ENCODE measurements at places on chromosomes 6 and 20. TPM values are rescaled to one million over a fixed set of nuclear protein-coding genes. Genes with fewer than 3 reads are reported as not detected.

- H3K4me1 ChIP-seq, result no peaks in the 10 kb centered on the region
- no peak overlapping the region for H3K4me3 ChIP-seq
- DNase-seq, result no peak
- H3K27ac ChIP-seq, result no peak overlapping the region
These were observed 30.2 kb upstream of the LAMA4 start for GRCh38 chr6:112284603-112285002.

Gene REM1
- polyA plus RNA-seq, result 8.7 TPM

GRCh38 chr20:58753267-58753921, 60.8 kb downstream of the NPEPL1 start:
- no peak for DNase-seq
- no peaks in the 10 kb centered on the region for H3K4me1 ChIP-seq
- no peak overlapping the region for H3K27ac ChIP-seq
- peaks cover 20% of the 10 kb centered on the region for H3K27me3 ChIP-seq

Gene ANKEF1
- polyA plus RNA-seq, result 7.4 TPM

Gene XKR7
- polyA plus RNA-seq, result 0.07 TPM

- DNase-seq, result no peak
- H3K27me3 ChIP-seq, result no peaks in the 10 kb centered on the region
- no peak overlapping the region for H3K27ac ChIP-seq
- H3K4me3 ChIP-seq, result no peak overlapping the region
These were observed 49.7 kb downstream of the PTPRA start for GRCh38 chr20:2922957-2923356.

- H3K27ac ChIP-seq, result no peak overlapping the region
- H3K4me3 ChIP-seq, result no peak overlapping the region
- H3K27me3 ChIP-seq, result no peaks in the 10 kb centered on the region
- DNase-seq, result no peak
- H3K36me3 ChIP-seq, result no peaks in the 10 kb centered on the region
- no peaks in the 10 kb centered on the region for H3K4me1 ChIP-seq
These were observed 38.6 kb upstream of the SENP6 start for GRCh38 chr6:75563032-75563431.

GRCh38 chr6:156886409-156886808, 109.2 kb downstream of the ARID1B start:
- no peak overlapping the region for H3K4me3 ChIP-seq
- no peaks in the 10 kb centered on the region for H3K36me3 ChIP-seq
- H3K4me1 ChIP-seq, result peaks cover 14% of the 10 kb centered on the region
- H3K27ac ChIP-seq, result no peak overlapping the region

DNA sequence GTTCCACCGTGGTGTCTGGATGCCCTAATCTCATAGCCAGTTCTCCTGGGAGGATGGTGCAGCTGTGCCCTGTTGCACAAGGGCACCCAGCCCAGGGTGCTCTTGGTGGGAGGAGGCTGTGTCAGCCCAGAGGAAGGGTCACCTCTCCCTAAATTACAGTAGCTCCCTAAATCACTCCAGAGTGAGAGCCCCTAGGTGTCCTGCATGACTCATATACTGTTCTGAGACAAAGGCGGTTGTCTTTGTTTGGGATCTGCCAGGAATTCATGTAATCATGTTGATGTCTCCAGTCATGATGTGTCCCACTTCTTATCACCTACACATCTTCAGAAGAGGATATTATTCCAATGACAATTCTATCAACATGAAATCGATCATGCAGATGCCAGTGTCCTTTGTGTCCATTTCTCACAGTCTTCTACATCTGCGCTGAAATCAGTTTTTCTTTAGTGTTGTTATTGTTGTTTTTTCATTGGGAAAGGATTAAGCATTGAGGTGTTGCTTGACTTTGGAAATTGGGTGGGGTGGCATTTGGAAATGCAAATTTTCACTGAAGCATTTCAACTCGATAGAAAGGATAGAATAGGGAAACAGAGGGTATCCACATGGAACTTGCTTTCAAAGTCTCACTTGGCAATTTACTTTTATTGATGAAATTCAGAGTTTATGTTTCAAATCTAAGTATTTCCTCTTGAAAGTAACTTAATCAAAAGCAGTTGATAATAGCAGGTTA, 19.5 kb downstream of the PERP start:
- no peaks in the 10 kb centered on the region for H3K36me3 ChIP-seq
- no peak for DNase-seq
- H3K27ac ChIP-seq, result no peak overlapping the region
- no peak overlapping the region for H3K4me3 ChIP-seq
- no peaks in the 10 kb centered on the region for H3K4me1 ChIP-seq

DNA sequence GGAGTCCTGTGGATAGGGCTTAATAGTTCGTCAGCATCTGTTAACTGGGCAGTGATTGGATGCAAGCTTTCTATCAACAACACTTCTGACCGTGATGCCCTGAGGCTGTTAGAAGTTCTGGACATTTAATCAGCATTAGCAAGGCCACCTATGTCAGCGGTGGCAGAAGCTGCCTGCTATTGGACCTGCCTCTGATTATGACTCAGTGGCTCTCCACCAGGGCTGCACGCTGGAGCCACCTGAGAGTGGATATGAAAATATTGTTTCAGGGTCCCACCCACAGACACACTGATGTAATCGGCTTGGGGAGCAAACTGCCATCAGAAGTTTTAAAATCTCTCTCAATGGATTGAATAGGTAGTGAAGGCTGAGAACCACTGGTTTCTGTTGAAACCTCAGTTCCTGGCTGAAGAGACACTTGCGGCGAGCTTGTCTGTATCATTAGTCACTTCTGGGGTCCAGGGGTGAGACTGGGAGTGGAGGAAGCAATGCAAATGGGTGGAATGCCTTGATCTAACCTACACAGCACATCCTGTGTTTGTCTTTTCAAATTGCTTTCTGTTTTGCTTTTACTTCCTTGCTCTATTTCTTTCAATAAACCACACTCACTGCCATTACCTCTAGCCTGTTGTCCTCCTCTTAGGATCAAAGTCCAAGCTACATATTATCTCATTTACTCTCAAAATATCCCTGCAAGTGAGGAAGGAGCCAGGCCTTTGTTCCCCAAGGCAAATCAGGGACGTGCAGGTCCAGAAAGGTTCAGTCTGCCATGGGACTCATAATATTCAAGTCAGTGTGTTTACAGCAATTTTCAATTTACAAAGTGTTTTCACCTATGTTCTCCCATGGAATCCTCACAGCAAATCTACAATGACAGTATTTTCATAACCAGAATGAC, 4.2 kb downstream of the CLIC5 start:
- peaks cover 11% of the 10 kb centered on the region for H3K27me3 ChIP-seq
- H3K27ac ChIP-seq, result peak overlapping the region; percentile 44
- no peaks in the 10 kb centered on the region for H3K36me3 ChIP-seq
- DNase-seq, result no peak

DNA sequence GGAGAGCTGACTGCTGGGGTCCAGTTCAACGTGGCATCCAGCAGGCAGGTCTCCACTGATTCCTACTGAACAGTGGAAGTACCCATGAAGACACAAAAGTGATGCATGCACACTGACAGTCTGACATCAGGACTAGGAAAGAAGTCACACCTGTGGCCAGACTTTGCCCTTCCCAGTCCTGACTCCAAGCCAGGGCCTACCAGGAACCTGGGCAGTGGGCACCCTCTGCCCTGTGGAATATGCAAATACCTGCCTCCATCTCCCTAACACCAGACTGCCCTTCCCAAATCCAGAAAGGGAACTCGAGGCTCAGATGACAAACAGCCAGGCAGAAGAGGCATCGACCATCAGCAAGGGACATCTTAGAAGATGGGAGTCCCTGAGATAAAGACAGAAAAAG, 50.9 kb downstream of the SLC23A2 start:
- no peaks in the 10 kb centered on the region for H3K27me3 ChIP-seq
- H3K36me3 ChIP-seq, result no peaks in the 10 kb centered on the region
- H3K4me1 ChIP-seq, result peaks cover 36% of the 10 kb centered on the region
- H3K27ac ChIP-seq, result peak overlapping the region; percentile 66

Gene PCK1
- polyA plus RNA-seq, result 0.32 TPM

Gene OR12D3
- polyA plus RNA-seq, result not detected

DNA sequence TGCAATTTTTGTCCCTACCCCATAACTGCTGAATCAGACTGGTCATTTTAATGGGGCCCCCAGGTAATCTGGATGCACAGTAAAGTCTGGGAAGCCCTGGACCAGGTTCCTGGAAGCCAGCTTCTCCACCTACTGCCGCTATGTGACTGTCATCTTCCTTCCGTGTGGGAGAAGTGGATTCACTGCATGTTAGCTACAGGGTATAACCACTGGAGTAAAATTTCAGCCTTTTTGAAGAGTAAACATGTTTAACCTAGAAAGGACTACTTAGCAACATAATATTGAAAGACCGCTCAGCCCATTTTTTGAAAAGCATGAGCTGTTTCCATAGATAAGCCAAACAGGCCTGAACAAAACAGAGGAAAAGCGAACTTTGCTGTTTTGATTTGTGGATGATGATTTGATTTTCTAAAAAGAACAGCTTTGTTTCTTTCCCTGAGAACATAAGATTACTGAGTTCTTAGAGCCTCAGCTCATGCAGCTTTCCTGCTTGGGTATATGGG, 208.1 kb downstream of the PLCB4 start:
- no peaks in the 10 kb centered on the region for H3K4me1 ChIP-seq
- no peak overlapping the region for H3K4me3 ChIP-seq
- H3K27ac ChIP-seq, result peak overlapping the region; percentile 16
- H3K27me3 ChIP-seq, result no peaks in the 10 kb centered on the region
- no peaks in the 10 kb centered on the region for H3K36me3 ChIP-seq
- DNase-seq, result peak; percentile 39

Gene FBXO5
- polyA plus RNA-seq, result 22.9 TPM

DNA sequence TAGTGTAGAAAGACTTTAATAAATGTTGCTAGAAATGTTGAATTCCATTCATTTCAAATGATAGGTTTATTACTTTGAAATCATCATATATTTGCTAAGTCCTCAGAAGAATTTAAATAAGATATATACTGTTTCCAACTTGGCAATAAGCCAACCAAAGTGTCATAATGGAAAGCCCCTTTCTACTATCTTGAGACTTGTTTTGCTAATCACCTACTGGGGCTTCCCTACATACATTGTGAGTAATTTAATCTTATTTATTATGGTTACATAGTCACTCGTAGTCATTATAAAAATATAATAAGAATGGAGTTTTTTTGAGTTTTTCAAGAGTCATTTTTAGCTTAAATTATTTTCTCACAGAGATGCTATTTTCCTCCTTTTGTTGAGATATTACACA, 20.7 kb downstream of the COL19A1 start:
- no peak overlapping the region for H3K4me3 ChIP-seq
- no peak overlapping the region for H3K27ac ChIP-seq
- no peak for DNase-seq
- H3K36me3 ChIP-seq, result no peaks in the 10 kb centered on the region
- no peaks in the 10 kb centered on the region for H3K27me3 ChIP-seq

Gene CALHM5
- polyA plus RNA-seq, result 5.9 TPM

Gene B3GAT2
- polyA plus RNA-seq, result 1.7 TPM

Gene RBM24
- polyA plus RNA-seq, result 5.0 TPM

- peaks cover 7% of the 10 kb centered on the region for H3K4me1 ChIP-seq
- no peak overlapping the region for H3K27ac ChIP-seq
- no peaks in the 10 kb centered on the region for H3K27me3 ChIP-seq
These were observed 44.2 kb downstream of the ZNF831 start for GRCh38 chr20:59207742-59208357.

Gene ZBTB9
- polyA plus RNA-seq, result 11.5 TPM

Gene ZNF391
- polyA plus RNA-seq, result 15.0 TPM

DNA sequence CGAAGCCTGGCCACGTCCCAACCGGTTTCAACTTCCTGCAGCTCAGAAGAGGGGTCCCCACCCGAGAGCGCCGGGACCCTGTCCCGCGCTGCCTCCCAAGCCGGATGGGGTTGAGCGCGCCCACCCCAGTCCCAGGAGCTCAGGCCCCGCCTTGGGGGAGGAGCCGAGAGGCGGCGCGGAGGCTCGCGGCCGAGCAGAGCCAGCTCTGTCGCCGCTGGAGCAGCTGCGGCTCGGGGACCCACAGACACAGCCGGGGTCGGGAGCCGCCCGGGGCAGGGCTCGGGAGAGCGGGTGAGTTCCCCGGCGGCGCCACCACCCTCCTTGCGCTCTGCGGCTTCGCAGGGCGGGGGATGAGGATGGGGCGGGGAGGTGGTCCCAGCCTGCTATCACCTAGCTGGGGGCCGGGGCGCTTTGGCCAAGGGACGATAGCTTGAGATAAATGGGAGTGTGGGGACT, at the start of gene PPP1R16B:
Gene PPP1R16B, plus strand, starts transcription at position 196 of the 456 bp plus-strand sequence. CDS start 30,229 bp downstream, outside the sequence.
- H3K27me3 ChIP-seq, result peaks cover 23% of the 10 kb centered on the region
- peak; percentile 87 for DNase-seq
- peak within 1 kb of the TSS; percentile 51 for H3K4me3 ChIP-seq
- no peaks in the 10 kb centered on the region for H3K36me3 ChIP-seq
- H3K27ac ChIP-seq, result peak within 1 kb of the TSS; percentile 69

DNA sequence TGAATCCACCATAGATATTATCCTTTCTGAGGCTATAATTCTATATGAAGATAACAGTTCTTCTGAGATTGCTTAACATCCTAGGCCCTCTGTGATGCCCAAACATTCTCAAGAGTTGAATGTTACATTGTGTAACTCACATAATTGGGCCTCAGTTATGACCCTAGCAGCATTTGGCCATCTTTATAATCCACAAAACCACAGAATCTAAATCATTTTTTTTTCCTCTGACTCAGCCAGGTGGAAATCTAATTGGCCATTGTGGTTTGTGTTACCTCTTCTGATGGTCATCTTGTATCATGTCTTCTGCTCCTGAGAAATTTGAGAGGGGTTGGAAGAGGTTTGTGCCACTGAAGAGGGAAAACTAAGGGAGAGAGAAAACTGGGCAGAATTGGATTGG, 99.5 kb downstream of the LINC00237 start:
- no peaks in the 10 kb centered on the region for H3K4me1 ChIP-seq
- DNase-seq, result no peak
- no peak overlapping the region for H3K27ac ChIP-seq
- no peaks in the 10 kb centered on the region for H3K27me3 ChIP-seq

Gene PPIL6
- polyA plus RNA-seq, result 15.1 TPM

DNA sequence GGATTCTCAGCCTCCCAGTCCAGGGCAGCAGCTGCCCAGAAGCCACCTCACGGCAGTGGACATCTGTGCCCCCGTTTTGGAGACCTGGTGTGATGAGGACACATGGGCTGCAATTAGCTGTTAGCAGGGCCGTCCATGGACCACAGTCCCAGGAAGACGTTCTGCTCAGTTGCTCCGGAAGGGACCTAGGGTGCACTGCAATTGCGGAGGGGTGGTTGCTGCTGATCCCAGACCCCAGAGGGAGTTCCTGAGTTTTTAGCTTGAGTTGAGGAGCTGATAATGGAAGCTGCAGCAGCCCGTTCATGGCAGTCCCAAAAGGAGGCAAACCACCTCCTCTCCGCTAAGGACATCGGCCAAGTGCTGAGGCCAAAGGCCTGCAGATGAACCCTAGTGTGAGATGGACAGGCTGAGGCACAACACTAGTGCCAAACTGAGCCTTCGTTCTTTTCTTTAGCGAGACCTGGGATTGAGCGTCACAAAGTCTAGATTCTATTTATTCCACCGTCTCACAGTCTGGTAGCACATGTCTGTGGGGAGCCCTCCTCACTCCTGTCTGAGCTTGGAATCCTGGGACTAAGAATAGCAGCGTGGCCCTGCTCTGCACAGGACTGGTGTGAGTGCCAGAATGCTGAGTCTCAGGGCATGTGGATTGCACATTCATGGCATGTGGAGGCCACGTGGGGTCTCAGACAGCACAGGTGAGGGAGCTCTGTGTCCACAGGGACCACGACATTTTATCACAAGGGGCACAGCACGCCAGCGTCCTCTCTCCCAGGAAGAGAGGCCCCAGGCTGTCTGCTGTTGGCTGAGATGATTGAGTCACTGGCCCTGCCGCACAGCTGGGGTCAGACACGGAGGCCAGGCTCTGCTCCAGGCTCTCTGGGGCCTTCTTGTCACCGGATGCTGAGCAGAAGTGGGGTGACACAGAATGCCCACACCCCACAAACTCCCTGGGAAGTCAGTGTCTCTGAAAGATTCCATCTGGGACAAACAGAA, 113.4 kb downstream of the PSMB1 start:
- DNase-seq, result peak; percentile 62
- no peaks in the 10 kb centered on the region for H3K36me3 ChIP-seq
- H3K4me3 ChIP-seq, result no peak overlapping the region
- peaks cover 7% of the 10 kb centered on the region for H3K4me1 ChIP-seq
- no peak overlapping the region for H3K27ac ChIP-seq
- H3K27me3 ChIP-seq, result peaks cover 5% of the 10 kb centered on the region

All from left lung (tissue), 14 donors.